ENCODE measurements at places on chromosomes 12 and 14.

DNA sequence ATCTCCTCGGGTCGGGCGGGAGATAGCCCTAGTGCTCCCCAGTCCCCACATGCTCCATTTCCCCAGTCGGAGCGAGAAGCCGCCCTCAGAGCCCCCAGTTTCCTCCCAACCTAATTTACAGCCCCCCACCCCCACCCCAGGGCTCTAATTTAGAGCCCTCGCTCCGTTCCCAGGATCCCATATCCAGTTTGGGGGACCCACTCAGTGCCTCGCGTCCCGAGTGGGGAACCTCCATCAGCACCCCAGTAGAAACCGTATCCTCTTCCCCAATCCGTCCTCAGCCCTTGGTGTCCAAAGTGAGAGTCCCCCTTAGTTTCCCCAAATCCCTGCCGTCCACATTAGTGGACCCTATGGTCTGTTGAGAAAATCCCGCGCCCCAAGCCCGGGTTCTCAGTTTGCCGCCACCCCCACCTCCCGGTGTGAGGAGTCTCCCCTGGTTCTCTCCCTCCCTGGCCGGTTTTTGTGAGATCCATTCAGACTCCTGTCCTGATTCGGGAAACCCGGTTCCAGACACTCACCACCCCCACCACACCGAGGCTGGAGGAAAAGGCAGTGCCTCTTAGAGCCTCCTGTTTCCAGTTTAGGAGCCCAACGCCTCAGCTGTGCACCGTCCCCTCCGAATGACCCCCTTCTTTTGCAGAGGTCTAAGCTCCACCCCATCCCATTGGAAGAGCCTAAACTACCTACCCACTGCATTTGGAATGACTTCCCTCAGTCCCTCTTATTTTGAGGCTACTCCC, 809 bp upstream of the MSI1 start:
- no peak for DNase-seq

DNA sequence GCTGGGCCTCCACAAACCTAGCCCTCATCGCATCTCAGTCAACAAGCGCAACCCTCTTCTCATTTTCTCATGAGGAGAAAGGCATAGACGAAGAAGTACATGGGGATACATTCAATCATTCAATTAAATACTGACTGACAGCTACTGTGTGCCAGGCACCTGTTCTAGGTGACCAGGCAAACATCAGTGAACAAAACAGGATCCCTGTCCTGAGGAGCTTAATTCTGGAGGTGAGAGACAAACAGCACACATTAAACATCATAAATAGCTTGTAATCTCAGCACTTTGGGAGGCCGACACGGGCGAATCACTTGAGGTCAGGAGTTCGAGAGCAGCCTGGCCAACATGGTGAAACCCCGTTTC, 362 bp upstream of the ACYP1 start:
- DNase-seq = no peak

GRCh38 chr12:90945070-90945649, 9.8 kb downstream of the CCER1 start:
- DNase-seq = no peak

- DNase-seq = no peak
These were observed 8.6 kb upstream of the DENR start for GRCh38 chr12:122743895-122744525.

DNA sequence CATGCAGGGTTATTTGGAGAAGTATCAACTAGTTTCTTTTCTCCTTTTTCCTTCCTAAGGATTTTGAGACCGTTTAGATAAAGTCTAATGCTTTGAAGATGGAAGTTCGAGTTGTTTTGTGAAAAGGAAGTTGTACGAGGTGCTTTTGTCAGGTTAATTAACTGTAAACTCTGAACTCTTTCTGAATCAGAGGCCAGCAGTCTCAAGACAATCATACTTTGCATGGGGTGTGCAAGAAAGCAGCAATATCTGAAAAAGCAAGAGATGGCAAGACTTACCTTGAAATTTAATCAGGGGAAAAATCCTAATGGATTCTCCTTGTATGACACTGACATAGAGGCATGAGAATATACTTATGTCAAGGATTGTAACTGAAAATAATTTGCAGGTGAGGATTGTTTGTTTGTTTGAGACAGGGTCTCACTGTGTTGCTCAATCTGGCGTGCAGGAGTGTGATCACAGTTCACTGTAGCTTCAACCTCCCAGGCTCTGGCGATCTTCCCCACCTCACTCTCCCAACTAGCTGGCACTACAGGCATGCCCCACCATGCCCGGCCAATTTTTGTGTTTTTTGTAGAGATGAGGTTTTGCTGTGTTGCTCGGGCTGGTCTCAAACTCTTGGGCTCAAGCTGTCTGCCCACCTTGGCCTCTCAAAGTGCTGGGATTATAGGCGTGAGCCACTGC, 170.2 kb upstream of the HMGA2 start:
- DNase-seq = no peak
